ENCODE measurements at places on chromosomes 1 and 21.

- DNase-seq, result no peak
Observed at GRCh38 chr1:245311887-245312536, 157.2 kb downstream of the KIF26B start.

DNA sequence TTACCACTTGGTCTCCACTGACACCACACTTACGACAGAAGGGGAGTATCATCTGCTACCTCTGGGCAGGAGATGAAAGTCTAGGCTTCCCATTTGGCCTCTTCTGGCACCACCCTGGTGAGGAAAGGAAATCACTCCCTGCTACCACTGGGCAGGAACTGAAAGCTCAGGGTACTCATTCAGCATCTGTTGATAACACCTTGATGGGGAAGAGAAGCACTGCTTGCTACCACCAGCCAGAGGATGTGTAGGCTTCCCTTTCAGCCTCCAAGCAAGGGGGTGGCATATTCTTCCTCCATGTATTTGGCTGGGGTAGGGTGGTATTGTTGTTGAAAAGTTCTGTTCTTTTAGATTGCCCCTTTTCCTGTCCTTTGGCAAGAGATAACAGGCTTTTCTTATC is 115.0 kb downstream of the ACBD6 start:
- DNase-seq, result no peak

GRCh38 chr1:8026976-8027747 is 1.1 kb upstream of the ERRFI1 start:
- DNase-seq, result no peak

GRCh38 chr21:45974073-45975019 is 7.2 kb upstream of the COL6A1 start:
- peak; percentile 75 for DNase-seq

DNA sequence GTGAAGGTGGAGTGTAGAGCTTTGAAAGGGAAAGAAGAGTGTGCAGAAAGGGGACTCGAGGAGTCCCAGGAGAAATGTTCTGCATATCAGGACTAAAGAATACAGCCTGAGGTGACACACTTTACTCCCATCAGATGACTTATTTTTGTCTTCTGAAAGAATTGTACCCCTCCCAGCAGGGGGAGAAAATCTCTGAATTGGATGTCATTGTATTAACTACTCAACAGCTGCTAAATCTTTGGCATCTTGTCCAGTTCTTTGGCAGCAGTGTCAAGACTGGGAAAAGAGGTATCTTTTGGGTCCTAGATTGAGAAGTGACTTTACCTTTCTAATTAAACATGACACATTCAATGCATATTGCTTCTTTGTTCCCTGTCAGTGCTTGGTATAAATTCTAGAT is 18.9 kb downstream of the UBE4B start:
- no peak for DNase-seq

GRCh38 chr1:8015809-8016165 is 10.3 kb downstream of the ERRFI1 start:
- DNase-seq, result no peak

GRCh38 chr1:228513236-228513900 is 26.2 kb downstream of the RNF187 start:
- DNase-seq, result no peak

GRCh38 chr21:42307106-42307505 is 8.1 kb downstream of the TFF3 start:
- DNase-seq, result no peak

GRCh38 chr1:15723631-15724246 is 12.3 kb upstream of the SLC25A34 start:
- DNase-seq, result no peak

- no peak for DNase-seq
Observed at GRCh38 chr1:172657586-172657985, 1.3 kb upstream of the FASLG start.

- DNase-seq, result peak; percentile 10
Observed at GRCh38 chr1:247111700-247112478, 7.7 kb upstream of the ZNF669 start.

- peak; percentile 12 for DNase-seq
Observed at GRCh38 chr1:10338047-10338446, 60.8 kb upstream of the PGD start.

DNA sequence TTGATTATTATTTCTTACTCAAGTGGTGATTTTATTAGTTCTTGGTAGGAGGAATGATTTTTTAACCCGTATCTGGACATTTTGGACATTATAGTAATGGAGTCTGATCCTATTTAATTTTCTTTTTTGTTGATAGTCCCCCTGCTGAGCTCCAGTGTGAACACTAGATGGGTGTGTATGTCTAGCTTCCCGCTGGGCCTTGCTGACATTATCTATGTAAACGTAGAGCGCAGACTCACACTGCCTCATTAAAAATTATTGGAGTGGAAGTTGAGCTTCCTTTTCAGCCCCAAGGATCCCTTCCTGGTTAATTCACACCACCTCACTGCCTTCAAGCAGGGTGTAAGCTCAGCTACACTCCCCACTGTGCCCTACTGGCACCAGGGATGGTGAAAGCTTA is 467.6 kb upstream of the PKN2 start:
- no peak for DNase-seq

DNA sequence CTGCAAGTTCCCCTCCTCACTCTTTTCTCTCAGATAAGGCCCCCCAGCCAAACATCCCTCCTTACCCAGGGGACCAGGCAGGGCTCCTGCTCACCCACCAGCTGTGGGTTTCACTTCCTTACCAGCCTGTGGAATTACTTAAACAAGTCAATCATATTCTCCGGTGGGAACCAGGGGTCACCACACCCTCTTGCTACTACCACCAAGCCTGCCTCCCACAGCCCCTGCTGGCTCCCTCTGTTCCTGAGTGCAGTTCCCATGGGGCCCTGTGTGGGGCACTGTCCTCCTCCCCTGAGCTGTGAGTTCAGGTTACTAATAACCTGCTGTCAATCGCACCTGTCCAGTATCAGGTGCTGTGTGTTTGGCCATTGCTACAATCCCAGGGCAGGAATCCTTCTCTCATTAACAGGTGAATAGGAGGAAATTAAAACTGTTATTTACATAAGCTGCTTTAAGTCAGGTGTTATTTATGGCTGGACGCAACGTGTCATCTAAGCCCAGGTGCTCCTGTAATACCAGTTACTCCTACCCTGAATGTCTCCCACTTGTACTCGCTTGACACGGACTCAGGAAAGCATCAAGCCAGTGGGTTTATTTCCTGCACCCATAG is 53.1 kb upstream of the LBR start:
- DNase-seq, result peak; percentile 13

- DNase-seq, result no peak
Observed at GRCh38 chr1:169844941-169845608, 48.6 kb downstream of the SCYL3 start.

DNA sequence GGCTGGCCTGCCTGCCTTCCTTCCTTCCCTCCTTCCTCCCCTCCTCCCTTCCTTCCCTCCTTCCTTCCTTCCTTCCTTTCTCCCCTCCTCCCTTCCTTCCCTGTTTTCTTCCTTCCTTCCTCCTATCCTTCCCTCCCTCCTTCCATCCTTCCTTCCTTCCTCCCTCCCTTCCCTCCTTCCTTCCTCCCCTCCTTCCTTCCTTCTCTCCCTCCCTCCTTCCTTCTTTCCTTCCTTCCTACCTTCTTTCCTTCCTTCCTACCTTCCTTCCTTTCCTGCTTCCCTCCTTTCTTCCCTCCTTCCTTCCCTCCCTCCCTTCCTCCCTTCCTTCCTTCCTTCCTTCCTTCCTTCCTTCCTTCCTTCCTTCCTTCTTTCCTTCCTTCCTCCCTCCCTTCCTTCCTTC is 70.1 kb upstream of the PTGFR start:
- no peak for DNase-seq

DNA sequence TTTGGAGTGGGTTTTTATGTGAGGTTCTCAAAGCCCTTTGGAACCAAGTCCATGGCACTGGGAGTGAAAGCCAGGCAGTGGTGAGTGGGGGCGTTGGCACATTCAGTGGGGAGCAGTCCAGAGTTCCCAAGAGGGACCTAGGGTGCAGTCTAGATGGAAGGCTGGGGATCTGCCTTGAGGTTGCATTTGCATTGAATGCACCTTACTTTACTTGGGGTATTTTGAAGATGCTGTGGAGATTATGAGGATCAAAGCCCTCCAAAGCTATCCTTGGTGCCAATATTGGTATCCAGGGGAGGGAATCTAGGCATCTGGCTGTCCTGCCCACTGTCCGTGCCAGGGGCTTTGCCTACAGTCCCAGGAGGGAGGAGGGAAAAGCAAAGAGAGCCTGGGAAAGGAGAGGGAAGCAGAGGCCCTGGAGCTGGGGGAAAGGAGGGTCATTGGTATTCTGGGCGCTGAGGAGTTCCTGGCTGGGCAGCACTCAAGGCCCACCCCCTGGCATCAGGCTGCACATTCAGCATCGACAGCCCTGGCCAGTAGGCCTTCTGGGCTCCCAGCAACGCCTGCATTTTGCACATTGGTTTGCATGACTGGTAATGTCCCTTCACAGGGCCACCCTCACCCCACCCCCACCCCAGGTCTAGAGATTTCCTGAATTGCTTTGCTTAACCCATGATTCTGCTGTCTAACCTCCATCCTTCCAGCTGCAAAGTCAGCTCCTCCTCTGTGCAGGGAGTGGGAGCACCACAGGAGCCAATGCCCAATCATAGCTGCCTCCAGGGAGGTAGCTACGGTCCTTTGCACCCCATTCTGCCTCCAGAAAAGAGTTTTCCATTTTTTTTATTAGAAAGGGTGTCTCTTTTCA is 843 bp upstream of the BCAN start:
- no peak for DNase-seq

DNA sequence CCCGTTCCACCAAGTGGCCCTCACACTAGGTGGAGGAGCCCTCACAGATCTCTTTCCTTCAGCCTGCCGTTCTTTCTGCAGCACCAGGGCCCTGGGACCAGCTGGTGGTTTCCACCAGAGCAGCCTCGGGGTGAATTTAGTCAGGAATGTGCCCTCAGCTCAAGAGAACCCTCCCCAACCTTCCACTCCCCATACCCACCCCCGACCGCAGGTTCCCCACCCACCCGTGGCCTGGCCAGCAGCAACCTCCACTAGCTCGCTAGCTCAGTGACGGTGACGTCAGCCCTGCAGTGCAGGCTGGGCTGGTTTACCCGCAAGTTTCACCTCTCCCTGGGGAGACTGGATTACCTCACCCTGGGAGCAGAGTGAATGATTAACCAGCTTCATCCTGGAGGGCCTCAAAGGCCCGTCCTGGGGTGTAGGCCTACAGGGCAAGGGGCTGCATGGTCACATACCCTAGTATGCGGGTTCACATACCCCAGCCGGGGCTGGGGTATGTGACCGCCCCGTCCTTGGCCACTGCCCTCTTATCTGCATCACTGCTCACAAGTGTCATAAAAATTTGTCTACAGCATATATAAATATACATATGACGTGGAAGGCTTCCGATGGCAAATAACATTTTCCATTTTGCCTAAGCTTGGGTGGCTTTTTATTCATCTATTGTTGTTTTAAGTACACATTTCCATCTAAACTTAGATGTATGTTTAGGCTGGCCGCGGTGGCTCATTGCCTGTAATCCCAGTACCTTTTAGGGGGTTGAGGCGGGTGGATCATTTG is 24.5 kb downstream of the ELF3 start:
- peak; percentile 80 for DNase-seq

- no peak for DNase-seq
Observed at GRCh38 chr1:34901919-34902318, 27.5 kb downstream of the DLGAP3 start.

DNA sequence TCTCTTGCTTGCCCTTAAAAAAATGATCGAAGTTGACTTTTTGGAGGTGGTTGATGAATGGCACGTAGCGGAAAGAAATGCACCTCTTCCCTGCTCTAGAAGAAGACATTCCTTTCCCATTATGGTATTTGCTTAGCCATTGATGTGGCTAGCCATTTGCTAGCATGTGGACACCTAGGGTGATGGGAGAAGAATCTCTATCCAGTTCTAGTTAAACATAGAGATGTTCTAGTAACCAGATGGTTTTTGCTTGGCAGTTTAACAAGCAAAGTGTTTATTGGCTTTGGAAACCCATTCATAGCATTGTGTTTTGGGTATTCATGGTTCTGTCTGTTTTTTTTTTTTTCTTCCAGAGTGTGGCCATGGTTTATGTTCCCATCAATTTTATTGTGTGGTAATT is 78.9 kb downstream of the KCNJ6 start:
- DNase-seq, result no peak

DNA sequence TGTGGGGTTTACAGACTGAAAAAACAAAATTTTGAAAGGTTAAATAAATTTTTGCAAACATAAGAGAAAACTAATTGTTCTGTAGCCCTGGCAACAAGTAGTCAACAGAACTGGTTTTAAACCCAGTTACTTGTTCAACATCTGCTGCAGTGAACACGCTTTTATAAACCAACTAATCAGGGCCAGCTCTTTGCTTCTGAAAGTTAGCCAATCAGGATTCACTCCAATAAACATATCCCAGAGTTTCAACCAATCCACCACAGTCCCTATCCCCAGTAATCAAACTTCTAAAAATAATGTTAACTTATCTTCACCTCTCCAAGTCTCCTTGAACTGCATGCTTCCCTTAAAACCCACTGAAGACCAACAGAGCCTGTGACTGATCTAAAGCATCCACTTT is 306.6 kb downstream of the CTH start:
- no peak for DNase-seq

DNA sequence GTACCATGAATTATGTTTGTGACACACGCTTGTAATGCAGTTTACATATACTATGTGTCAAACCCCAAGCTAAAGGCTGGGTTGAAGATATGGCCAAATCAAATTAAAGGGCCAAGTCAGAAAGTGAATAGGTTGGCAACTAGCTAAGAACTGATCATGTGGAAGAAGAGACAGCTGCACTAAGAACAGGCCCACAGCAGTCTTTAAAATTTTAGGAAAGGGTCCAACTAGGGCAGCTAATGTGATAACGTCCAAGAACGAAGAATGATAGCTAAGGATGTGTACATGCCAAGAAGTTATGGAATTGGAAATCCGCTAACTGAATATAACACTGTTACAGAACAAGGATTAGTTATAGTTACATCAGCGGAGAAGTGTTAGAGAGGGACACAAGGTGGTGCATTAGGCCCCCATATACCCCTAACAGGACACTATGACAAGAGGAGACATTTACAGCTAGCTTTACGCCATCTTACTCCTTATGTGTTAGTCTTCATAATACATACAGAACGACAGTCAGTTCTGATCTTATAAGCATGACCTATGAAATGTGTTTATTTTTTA is 6.5 kb upstream of the RNF2 start:
- no peak for DNase-seq

GRCh38 chr1:66143651-66144050 is 351.0 kb downstream of the PDE4B start:
- no peak for DNase-seq

- peak; percentile 65 for DNase-seq
Observed at GRCh38 chr1:52296345-52296744, 69.7 kb downstream of the CC2D1B start.

GRCh38 chr1:30732277-30732996 is 9.1 kb upstream of the MATN1 start:
- no peak for DNase-seq

DNA sequence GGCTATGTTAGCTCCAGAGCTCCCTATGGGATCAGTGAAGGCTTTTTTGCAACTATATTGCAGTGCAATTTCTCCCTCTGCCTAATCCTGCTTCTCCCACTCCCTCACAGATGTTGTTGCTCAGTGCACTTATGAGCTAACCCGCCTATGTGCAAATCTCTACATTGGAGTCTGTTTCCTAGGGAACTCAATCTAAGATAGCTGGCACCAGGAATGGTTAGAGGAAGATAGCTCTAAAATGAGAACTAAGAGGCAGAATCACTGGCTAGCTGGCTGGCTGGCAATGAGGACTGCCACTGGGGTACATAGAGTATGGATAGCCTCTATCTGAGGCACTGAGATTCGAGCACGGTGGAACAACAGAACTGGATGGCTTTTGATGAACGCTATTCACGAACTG is 39.5 kb downstream of the ADSS2 start:
- DNase-seq, result no peak

- DNase-seq, result no peak
Observed at GRCh38 chr1:239539051-239539450, 152.7 kb downstream of the CHRM3 start.

Measured in HFFc6 (cell line).